ENCODE measurements at places on chromosomes 5 and 9.

- no peak for DNase-seq
Observed at GRCh38 chr9:88801214-88801796, 190.0 kb upstream of the S1PR3 start.

- DNase-seq: no peak
Observed at GRCh38 chr5:9853309-9853708, 223.2 kb upstream of the TAS2R1 start.

- DNase-seq: no peak
Observed at GRCh38 chr5:116032094-116032517, at the start of gene ARL14EPL. TSS of gene ARL14EPL (plus strand) at chr5:116032472. CDS start at chr5:116051466, 18,994 bp downstream.

GRCh38 chr9:1647776-1648175 is 367.4 kb upstream of the SMARCA2 start:
- DNase-seq: no peak

- no peak for DNase-seq
Observed at GRCh38 chr9:34170237-34170991, 8.4 kb upstream of the UBAP1 start.

GRCh38 chr9:1384816-1385215 is 334.7 kb downstream of the DMRT2 start:
- no peak for DNase-seq

- no peak for DNase-seq
Observed at GRCh38 chr5:125786021-125786420, 637.2 kb upstream of the GRAMD2B start.

GRCh38 chr9:30796764-30797163 is 1587.7 kb upstream of the ACO1 start:
- peak; percentile 31 for DNase-seq

DNA sequence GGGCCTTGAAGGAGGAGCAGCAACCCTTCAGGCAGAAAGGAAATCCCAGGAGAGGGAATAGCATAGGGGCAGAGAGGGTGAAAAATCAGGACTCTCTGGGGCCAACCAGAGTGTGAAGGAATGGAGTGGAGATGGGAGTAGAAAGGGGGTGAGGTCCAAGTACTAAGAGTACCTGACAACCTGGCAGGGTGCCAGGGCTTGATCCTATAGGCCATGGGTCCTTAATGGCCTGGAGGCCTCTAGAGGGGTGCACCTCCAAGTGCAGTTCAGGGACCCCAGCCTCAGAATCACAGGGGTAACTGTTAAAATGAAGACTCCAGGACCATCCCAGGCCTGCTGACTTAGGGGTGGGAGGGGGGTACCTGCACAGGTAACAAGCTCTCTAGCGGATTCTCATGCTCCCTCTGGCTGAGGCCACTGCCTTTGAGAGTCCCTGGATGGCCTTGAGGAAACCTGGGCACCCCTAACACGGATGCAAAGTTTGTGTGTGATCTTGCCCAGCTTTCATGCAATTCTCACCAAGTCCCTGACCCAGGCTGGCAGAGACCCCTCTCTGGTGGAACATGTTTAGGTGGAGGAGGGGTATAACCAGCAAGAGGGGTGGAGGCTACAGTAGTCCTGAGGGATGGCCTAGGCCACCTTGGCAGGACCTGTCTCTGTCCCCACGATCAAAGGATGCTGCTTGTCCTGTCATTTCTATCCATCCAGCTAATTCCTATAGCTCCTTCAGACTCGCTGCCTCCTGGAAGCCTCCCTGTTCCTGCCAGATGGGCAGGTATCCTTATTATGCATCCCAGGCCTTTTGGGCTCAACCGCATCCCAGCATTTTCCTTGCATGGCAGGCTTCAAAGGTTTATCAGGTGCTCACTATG is 17.6 kb upstream of the CSF1R start:
- DNase-seq: no peak

DNA sequence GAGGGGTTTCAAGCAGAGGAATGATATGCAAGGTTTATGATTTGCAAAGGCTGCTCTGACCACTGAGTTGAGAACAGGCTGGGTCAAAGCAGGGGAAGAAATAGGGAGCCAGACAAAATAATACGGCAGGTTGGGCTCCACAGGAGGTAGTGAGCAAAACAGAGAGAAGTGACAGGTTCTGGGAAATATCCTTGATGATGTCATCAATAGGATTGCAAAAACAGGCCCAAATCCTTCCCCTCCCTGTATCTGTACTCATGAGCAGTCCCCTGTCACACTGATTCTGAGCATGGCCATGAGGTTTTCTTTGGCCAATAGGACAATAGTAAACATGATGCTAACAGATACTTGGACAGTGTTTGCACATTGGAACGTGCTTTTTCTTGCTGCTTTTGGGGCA is 471.8 kb upstream of the BRINP1 start:
- DNase-seq: no peak

- no peak for DNase-seq
Observed at GRCh38 chr9:4073371-4073770, 226.5 kb downstream of the GLIS3 start.

- no peak for DNase-seq
Observed at GRCh38 chr5:151483647-151484046, 36.2 kb downstream of the SLC36A1 start.

GRCh38 chr9:68683433-68683832 is 21.6 kb upstream of the PIP5K1B start:
- DNase-seq: no peak

DNA sequence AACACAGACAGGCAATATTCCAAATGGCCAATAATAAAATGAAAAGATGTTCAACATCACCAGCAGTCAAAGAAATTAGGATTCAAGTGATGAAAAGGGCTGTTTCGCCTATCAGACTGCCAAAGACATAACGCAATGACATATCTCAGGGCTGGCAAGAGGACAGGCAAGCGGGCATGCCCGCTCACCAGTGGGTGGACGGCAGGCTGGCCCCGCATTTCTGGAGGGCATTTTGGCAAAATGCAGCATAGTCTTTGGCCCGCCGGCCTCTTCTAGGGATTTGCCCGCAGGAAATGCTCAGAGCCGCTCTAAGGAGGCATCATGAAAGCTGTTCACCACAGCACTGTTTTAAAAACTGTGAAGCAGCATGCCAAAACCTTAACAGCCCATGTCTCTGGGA is 1.4 kb upstream of the PPP1R26 start:
- DNase-seq: no peak

Measured in NCI-H1417 (cell line).